ENCODE measurements at places on chromosomes 13 and 19.
A peak's percentile ranks its signal among the peaks of the same experiment; 100 is the strongest.

DNA sequence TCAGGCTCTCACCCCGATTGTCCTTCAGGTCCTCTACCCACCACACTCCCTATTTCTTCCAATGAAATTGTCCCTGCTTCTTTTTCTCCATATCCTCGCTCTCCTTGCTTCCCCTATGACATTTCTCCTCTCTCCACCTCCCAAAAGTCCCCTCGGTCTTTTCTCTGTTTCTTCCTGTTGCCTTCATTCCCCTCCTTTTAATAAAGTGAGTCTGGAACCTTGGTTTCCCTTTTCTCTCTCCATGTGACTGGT lies 676 bp upstream of the ZNF574 start:
- no peak for DNase-seq

- DNase-seq = no peak
These were observed at the start of gene LRRC25 for GRCh38 chr19:18397242-18398202. Gene LRRC25 (minus strand): TSS chr19:18397622. CDS start chr19:18396963, 659 bp downstream.

- no peak for DNase-seq
These were observed 24.2 kb downstream of the C19orf12 start for GRCh38 chr19:29690842-29691241.

DNA sequence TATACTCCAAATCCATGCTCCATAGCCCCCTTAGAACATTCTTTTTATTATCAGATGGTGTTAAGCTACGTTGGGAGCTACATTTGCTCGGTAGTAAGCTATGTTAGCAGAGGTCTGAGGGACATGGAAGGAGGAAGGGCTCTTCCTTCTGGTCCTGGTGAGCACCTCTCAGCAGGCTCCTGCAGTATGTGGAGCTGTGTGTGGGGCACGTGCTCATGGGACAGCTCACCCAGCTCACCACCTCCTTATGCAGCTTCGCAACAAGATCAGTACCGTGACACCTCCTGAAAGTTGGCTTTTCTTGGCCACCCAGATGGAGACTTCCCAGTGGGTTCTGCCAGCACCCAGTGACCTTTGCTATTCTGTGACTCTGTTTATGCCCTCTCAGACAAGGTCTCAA lies 400.5 kb upstream of the SLC10A2 start:
- no peak for DNase-seq

DNA sequence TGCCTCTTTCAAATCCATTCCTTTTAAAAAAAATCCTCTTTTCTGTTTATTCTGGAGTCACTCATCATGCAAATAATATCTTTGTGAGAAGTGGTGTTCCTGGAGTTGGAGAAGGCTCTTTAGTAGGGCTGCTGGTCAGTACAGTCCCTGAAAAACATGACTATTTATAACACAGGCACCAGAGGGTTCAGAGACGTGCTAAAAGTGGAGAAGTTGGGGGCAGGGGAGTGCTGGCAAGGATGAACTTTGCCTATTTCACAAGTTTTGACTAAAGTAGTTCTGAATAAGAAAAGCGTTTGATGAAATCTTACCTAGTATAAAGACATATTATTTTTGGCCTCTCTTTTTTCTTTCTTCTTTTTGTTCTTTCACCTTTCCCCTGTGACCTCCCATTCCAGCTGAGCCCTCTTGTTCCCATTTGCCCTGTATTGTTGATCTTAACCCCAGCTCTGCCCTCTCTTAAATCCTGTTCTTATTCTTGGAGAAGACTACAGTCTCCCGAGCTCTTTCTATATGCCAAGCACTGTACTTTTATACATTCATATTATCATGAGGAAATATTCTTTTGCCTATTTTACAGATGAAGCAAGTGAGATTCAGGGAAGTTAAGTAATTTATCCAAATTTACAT lies 129.1 kb downstream of the TM9SF2 start:
- DNase-seq = no peak

- no peak for DNase-seq
These were observed 131.5 kb downstream of the RGCC start for GRCh38 chr13:41588899-41589298.

GRCh38 chr13:79725841-79726240 lies 244.9 kb downstream of the NDFIP2 start:
- DNase-seq = no peak

GRCh38 chr13:71922194-71922593 lies 55.2 kb upstream of the DACH1 start:
- peak; percentile 0 for DNase-seq

DNA sequence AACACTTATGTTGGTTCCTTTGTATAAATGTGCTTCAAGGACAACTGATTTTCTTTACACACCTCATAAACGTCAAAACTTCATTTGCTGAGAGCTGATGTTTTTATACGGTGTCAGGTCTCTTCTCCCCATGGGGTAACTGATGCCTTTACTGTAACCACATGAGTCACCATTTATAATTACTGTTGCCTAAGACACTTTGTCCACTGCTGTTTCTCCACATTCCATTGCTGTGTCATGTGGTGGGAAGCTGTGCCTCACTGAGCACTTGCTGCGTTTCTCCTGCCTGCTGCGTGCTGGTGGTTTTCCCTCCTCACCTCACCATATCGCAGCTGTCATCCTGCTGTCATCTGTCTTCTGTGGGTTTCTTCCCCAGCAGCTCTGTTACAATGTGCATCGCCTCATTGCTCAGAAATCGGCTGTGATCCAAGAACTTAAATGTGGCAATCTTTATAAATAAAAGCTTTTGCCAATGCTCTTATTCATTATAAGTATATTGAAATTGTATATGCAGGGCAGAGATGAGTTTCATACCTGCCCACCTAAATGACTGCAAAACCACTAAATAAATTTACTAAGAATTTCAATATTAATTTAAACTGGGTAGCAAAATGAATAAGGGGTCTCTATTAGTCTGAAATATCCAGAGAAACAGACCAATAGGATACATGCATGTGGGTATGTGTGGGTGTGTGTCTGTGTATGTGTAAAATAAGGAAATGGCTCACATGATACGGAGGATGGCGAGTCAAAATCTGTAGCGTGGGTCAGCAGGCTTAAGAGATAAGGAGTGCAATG lies 547.0 kb upstream of the SLITRK5 start:
- DNase-seq = peak; percentile 21

- DNase-seq = no peak
These were observed at the start of gene UPK1A for GRCh38 chr19:35666251-35666913. Gene UPK1A (plus strand): TSS chr19:35666517. CDS start chr19:35666813, 296 bp downstream.

- DNase-seq = no peak
These were observed 13.2 kb downstream of the JAK3 start for GRCh38 chr19:17834350-17835181.

- DNase-seq = no peak
These were observed 61.9 kb upstream of the ATP12A start for GRCh38 chr13:24618011-24618955.

DNA sequence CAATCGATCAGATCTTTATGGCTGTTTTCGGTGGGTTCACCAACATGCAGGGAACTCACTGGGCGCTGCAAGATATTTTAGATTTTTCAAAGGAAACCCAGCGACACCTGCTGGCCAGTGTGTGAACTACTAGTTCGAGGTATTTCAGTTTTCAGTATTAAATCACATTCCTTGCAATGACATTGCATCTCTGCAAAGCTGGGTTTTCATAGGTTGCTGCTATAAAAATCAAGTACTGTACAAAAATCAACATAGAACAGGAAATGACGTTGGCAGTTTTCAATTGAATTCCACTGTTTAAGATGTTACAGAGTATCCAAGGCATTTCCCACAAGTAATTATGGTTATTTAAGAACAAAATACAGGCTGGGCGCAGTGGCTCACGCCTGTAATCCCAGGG lies 17.6 kb downstream of the LIG1 start:
- peak; percentile 32 for DNase-seq

- no peak for DNase-seq
These were observed 543.0 kb downstream of the IRS2 start for GRCh38 chr13:109243311-109243951.

DNA sequence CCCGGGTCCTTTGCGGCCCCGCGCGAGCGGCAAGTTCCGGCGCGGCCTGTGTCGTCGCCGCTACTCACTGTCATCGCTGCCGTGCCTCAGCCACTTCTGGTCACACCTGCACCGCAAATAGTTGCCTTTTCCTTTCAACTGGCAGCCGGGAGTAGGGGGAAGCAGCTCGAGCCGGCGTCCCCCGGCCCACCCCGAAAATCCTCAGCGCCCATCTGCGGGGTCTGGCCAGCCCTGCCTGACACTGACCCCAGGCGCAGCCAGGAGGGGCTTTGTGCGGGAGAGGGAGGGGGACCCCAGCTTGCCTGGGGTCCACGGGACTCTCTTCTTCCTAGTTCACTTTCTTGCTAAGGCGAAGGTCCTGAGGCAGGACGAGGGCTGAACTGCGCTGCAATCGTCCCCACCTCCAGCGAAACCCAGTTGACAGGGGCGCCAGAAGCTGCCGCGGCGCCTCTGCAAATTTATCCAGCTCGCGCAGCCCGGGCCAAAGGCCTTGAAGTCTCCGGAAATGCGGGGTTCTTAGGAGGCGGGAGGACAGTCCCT lies 1.7 kb downstream of the PDX1 start:
- DNase-seq = no peak

DNA sequence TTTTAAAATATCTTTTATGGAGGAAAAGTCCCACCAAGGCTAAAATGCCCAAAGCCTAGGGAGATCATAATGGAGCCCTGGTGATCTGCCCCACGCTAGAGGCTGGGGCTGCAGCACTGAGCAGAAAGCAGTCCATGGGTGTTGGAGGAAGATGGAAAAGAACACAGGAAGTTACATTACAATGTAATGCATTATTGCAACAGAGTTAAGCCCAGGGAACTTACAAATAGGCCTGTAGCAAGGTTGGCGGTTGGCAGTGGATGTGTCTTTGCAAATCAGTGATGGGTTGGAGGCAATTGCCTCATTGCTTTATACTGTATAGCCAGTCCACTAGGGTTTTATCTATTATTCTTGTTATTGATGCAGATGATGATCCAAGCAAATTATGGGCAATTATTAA lies 399.9 kb downstream of the NDFIP2 start:
- no peak for DNase-seq

- DNase-seq = peak; percentile 21
These were observed 128.8 kb downstream of the LMO7 start for GRCh38 chr13:75764926-75765310.

- no peak for DNase-seq
These were observed 43.4 kb upstream of the XPO4 start for GRCh38 chr13:20945952-20946383.

GRCh38 chr13:105463011-105463501 lies 1072.4 kb downstream of the EFNB2 start:
- DNase-seq = no peak

- DNase-seq = peak; percentile 10
These were observed 3.1 kb downstream of the FGF9 start for GRCh38 chr13:21673789-21674489.

DNA sequence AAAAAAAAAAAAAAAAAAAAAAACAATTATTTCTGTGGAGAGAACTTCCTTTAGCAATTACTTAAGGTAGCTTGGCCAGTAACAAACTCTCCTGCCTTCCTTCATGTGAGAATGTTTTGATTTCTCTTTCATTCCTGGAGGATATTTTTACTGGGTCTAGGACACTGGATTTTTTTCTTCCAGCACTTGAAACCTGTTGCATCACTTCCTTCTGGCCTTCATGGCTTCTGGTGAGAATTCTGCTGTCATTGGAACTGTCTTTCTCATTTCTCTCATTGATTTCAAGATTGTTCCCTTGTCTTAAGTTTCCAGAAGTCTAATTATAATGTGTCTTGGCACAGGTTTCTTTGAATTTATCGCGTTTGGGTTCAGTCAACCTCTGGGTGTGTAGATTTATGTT lies 19.3 kb upstream of the RAB20 start:
- DNase-seq = no peak

DNA sequence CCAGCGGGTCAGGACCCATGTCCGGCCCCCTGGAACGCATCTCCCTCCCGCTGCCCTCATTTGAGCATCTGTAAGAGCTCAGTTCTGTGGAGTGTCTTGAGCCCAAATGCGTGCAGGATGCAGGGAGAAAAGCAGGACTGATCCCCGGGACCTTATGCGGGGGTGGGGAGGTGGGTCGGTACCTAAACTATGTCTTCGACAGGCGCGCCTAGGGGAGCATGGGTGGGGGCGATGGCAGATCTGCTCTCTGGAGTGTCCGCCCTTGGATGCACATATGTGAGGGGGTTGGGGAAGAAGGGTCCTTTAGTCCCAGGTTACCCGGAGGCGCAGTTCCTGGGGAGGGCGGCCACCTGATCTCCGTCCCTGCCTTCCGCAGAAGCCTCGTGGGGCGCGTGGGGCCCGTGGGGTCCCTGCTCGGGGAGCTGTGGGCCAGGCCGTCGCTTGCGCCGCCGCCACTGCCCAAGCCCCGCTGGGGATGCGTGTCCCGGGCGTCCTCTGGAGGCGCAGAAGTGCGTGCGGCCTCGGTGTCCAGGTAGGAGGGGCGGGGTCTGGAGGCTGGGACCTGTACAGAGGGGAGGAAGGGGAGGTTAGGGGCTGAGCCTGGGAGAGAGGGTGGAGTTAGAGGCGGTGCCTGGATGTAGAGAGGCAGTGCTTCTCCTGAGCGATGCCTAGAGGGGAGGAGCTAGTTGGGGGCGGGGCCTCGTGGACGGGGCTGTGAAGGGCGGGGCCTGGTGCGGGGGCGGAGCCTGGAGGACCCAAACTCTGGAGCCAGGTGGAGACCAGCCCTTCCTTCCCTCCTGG lies 2.9 kb downstream of the CILP2 start:
- DNase-seq = no peak

GRCh38 chr13:42973581-42973980 lies 18.5 kb downstream of the EPSTI1 start:
- DNase-seq = no peak

DNA sequence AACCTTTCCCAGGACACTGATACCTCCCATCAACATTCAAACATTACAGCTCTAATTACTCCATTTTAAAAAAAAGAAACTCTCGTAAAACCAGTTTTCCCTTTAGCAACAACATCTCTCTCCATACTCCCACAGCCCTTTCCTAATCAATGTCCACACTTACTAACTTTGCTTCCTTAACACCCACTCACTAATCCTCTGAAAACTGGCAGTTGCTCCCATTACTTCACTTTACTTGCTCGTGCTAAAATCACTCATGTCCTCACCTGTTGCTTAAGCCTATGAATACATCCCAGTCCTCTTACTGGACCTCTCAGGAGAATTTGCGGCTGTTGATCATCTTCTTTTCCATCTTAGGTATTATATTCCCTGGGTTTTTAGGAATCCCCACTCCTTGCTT lies 44.8 kb downstream of the RBM26 start:
- DNase-seq = no peak

Measured in NCI-H446 treated with DMSO at 0.1 percent for 48 hours (cell line).